AG04449 (cell line): ENCODE measurements at places on chromosomes 13 and 19.

DNA sequence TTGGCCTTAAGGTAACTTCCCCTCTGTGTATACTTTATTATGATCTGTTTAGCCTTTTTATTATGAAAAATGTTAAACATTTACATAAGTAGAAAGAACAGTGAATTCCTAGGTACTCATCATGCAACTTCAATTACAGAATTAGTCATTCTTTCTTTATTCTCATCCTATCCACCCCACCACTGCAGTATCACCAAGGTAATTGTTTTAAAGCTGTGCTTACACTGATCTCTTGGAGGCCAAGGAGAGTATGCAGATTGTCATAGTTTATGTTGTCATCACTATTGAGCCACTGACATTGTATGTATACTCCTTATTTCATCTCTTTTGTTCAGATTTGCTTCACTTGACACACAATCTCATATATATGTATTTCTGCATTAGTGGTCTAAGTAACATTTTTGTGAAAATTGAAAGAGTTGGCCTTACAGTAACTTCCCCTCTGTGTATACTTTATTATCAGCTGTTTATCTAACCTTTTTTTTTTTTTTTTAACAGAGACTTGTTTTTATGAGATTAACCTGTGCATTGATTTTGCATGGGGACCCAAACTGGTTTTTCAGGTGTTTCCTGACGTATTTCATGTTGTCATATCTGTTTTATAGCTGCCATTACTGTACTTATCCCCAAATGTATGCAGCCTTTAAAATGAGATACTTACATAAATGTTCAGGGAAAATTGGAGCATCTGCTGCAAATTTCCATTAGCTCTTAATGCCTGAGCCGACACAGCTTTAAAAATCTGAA, 4.5 kb downstream of the ZNF507 start:
- DNase-seq: no peak

DNA sequence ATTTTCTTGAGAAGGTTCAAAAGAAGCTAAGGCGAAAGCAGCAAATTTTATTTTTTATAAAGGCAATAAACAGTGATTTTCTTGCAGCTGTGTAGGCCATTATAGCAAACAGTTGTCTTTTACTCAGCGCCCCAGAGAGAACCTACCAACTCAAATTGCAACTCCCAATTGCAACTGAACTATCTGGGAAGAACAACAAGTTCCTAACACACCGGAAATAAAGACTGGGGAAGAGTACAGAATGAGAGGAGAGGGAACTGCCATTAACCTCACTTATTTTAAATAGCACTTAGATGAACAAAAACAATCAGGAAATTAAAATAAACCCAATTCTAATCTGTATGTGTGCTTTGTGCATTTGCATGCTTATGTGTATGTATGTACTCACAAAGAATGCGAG, 171.1 kb downstream of the KCTD12 start:
- DNase-seq: no peak

GRCh38 chr19:57106722-57107235, 13.0 kb upstream of the USP29 start:
- no peak for DNase-seq

DNA sequence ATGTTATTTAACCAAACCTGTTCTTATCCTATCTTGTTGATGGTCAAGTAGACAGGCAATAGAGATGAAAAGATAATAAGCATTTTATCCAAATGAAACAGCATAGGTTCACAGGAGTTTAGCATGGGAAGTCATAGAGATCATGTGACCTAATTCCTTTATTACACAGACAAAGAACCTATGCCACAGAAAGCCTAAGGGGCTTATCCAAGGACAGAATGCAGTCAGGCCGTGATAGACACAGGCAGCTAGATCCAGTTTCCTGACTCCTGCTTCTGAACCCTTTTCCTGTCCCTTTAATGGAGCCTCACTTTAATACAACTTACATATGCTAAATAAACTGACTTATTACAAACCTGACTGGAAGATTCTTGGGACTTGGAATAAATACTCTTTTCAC, 532.1 kb downstream of the IRS2 start:
- DNase-seq: no peak

- DNase-seq: no peak
Measured at GRCh38 chr19:7947939-7948338, 4.5 kb upstream of the TIMM44 start.

GRCh38 chr19:8320564-8321066, 560 bp downstream of the NDUFA7 start:
- DNase-seq: no peak

- no peak for DNase-seq
Measured at GRCh38 chr13:32731074-32731473, 144.8 kb downstream of the PDS5B start.

DNA sequence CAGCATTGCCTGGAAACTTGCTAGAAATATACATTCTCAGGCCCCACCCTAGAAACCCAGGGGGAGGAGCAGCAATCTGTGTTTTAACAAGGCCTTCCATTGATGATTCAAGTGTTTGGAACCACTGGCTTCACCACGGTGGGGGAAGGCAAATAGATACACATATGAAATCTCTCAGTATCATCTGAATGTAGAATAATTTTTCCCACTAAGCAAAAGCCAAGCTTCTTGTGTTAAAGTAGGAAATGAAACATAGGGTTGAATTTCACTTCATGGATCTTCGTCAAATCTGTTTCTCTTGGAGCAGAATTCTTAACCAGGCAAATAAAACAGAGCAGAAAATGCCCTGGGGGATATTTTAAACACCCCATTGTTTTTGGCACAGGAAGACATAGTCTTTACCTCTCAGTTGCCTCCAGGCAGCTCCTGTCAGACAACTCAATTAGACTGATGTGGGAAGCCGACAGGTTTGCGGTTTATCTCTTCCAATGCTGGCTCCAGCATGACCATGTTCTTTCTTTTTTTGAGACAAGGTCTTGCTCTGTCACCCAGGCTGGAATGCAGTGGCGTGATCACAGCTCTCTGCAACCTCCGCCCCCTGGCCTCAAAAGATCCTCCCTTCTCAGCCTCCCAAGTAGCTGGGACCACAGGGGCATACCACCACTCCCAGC, 213.0 kb downstream of the FOXO1 start:
- DNase-seq: no peak

GRCh38 chr13:101944521-101944920, 457.3 kb downstream of the FGF14 start:
- no peak for DNase-seq

GRCh38 chr19:10927730-10928562, 493 bp downstream of the YIPF2 start:
- no peak for DNase-seq

GRCh38 chr19:3098515-3099346, 4.6 kb downstream of the GNA11 start:
- DNase-seq: no peak

- no peak for DNase-seq
Measured at GRCh38 chr13:68174893-68175292, 944.8 kb upstream of the PCDH9 start.

DNA sequence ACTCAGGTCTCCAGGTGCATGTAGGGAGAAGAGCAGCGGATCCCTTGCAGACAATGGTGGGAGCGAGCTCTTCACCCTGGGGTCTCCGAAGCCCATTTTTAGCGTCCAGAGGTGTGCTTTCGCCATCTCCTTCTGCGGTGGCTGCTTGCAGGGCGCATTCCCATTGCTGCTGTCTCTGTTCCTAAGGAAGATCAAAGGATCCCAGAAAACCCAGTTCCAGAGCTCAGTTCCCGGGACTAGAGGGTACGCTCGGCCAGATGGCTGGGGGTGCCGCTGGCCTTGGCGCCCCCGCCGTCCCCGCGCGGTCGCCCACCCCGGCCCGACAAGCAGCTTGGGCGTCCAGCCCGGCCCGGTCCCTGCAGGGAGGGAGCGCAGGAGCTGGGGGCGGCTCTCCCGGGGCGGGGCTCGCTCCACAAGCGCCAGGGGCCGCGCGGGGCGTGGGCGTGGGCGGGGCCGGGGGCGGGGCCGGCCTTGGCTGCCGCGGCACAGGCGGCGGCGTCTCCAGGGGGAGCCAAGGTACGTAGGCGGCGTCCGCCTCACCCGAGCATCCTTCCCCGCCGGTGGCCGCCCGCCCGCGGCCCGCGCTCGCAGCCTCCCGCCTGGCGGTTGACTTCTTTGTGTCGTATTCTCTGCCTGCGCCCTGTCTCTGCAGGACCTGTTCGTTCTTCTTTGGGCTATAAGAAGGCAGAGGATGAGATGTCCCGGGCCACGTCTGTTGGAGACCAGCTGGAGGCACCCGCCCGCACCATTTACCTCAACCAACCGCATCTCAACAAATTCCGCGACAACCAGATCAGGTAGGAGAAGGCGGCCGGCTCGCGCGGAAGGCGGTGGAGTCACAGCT, 96.8 kb downstream of the ATP8A2 start:
- no peak for DNase-seq

- DNase-seq: no peak
Measured at GRCh38 chr13:109756778-109757177, 29.6 kb downstream of the IRS2 start.

DNA sequence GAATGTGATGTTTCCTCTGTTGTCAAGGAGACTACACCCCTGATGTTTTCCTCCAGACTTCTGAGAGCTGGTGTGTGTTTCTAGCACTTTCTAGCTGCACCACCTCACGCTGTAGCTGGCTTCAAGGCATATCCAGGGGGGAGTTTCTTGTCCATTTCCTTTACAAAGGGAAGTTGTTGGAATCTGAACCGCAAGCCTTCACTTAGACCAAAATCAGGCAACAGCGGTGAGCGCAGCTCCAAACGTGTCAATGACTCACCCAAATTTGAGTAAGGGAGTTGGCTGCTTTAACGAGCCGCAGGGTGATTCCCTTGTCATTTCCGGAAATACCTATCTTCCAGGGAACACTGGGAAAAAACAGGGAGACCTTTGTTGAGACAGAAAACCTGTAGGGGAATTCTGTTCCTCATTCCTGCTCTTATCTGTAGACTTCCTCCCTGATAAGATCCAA, 2.5 kb downstream of the LDLR start:
- peak; percentile 63 for DNase-seq

GRCh38 chr19:11587975-11588631, 9.2 kb upstream of the ZNF627 start:
- no peak for DNase-seq

DNA sequence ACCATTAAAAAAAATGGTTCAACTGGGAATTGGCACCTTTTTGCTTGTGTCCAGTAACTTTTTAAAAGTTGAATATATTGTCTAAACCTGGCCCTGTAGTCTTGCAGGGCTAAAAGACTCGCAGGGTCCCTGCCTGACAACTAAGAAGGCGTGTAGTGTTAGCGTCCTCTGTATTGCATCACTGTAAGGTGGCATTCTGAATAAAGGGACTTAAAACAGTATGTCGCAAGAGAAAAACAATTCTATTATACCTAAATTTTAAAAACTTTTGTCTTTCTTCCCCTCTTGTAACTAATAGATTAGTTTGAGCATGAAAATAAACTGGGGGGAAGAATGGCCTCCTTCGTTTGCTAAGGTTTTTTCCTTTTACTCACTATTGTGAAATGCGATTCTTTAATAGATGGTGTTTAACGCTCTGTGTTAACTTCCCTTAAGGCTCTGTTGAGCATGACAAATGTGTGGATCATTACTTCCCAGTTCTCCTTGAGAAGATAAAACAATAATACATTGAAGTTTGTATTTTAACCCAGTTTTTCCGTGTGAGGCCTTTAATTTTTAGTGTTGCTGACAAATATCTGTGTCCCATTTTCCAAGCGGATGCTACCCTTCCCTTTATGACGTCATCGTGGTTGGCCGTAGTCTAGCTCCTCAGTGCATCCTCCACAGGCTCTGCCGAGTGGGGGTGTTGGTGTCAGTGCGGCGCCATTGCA, 134.6 kb downstream of the KATNAL1 start:
- no peak for DNase-seq

DNA sequence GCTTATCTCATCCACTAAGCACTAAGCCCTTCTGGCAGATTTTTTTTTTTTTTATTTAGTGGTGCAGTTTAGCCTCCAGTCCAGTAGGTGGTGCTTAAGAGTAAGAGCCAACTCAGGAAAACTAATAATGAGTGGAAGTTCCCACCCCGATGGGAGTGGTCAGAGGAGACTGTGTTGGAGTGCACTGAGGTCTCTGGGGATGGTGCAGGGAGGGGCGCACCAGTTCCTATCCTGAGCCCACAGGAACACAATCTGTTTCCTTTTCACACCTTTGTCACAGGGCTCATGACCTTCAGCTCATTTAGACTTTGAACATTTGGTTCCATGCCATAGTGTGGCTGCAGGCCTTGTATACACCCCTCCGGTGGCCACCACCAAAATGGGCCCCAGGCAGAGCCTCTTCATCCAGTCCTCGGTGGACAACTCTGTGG, 367.4 kb downstream of the SPRY2 start:
- DNase-seq: no peak
